AG04450 (cell line): ENCODE measurements at places on chromosomes 2 and 18. TPM values are rescaled to one million over a fixed set of nuclear protein-coding genes. Genes with fewer than 3 reads are reported as not detected.

The POMC gene
- polyA plus RNA-seq = not detected in 2 replicates

The DNAH7 gene
- polyA plus RNA-seq = 0.74 and 1.2 TPM in 2 replicates

The NETO1 gene
- polyA plus RNA-seq = 0.43 and 0.55 TPM in 2 replicates

The RAX gene
- not detected in 2 replicates for polyA plus RNA-seq

The OR6B2 gene
- polyA plus RNA-seq = not detected in 2 replicates

The FSHR gene
- polyA plus RNA-seq = not detected in 2 replicates
